Activated naive CD8-positive, alpha-beta T cell treated with anti-CD3 and anti-CD28 coated beads, Interleukin-2, amount 50 U/mL, for 24 hours (primary cell): ENCODE measurements at places on chromosomes 1 and 21.

DNA sequence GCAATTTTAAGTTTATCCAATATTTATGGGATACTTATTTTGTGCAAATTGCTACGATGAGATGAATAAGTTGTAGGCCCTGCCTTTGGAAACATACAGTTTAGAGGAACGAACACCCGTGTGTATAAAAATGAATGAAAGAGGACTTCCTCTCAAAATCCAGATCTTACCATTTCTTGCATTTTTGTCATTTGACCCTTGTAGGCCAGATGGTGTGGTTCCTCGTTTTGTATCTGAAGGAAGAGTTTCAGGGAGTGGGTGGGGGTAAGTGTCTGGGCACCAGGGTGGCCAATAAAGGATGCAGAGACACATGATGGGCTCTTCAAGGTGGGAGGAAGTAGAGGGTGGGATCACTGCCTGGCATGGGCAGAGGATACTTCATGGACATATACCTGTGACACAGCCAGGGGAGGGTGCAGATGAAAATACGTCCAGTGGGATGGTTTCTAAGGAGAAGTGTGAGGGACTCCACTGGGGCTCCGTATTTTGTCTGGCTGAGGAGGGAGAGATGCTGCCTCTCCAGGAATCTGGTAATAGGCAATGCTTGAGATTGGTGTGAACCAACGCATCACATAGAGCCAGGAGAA is 14.4 kb downstream of the MAPKAPK2 start:
- DNase-seq = no peak

GRCh38 chr1:150549496-150550221 is 451 bp downstream of the ADAMTSL4 start:
- DNase-seq = no peak

- no peak for DNase-seq
These were observed 17.0 kb upstream of the SUCO start for GRCh38 chr1:172515927-172516326.

DNA sequence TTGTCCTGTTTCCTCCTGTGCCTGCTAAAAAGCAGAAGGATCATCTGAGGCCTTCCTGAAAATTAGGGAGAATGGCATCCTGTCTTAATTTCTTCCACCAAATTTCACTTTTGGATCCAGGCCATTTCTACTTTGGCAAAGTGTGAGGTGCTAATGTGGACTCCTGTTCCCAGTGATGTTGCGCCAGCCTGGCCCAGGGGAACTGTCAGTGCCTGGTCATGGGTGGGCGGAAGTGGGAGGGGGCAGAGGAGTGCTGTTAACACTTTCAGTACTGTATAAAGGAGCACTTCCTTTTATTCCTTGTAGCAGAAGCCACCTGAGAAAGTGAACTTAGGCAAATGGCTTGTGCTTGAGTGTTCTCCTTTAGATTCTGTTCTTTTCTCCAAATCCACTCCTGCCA is 19.9 kb downstream of the ELAPOR1 start:
- peak; percentile 23 for DNase-seq

DNA sequence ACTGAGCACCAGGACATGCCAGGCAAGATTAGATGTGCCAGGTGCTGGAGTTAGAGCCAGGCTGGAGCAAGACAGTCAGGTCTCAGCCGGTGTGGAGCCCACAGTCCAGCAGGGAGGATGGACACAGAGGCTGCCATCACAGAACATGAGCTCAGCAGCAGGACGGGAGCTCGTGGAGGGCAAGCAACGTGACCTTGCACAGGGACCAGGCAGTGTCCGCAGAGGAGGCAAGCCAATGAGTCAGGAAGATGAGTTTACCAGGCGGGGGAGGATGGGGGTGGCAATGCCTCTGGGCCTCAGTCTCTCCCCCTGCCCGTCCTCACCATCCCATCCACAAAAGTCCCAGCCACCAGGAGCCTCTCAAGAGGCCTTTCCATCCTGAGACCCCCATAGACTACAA is 20.7 kb upstream of the ZC3H12A start:
- DNase-seq = no peak

GRCh38 chr1:232211149-232211548 is 418.8 kb downstream of the SIPA1L2 start:
- peak; percentile 6 for DNase-seq

DNA sequence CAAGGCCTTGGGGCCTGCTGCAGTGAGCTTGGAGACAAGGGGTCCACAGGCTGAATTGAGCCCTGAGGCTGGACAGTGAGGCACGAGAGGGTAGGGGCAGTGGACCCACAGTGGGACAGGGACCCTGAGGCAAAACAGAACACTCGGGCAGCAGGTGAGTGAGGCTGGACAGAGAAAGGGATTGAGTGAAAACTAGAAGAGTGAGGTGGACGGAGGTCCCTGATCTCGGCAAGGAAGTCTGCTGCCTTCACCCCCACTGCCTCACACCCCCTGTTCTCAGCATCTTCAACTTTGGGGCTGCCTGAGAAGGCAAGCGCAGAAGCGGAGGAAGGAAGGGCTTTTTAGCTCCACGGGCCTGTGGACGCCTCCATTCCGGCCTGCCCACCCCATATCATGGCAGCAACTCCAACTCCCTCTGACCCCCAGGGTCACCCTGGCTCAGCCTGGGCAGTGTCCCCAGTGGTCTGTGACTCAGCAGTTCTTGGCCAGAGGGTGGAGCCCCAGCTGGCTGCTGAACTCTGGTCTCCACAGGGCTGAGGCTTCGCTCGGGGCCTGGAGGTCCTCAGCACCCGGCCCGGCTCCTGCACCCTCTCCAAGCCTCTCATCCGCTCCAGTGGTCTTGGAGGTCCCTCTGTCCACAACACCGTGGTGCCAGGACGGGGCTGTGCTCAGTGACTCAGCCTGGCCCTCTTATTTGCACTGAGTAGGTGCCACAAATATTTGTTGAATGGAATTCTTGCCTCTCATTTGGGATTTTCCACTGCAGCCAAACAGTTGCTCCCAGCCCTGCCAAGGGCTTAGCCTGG is 60.0 kb upstream of the EPS8L3 start:
- DNase-seq = no peak

GRCh38 chr1:162019446-162019845 is 4.2 kb downstream of the OLFML2B start:
- DNase-seq = no peak

DNA sequence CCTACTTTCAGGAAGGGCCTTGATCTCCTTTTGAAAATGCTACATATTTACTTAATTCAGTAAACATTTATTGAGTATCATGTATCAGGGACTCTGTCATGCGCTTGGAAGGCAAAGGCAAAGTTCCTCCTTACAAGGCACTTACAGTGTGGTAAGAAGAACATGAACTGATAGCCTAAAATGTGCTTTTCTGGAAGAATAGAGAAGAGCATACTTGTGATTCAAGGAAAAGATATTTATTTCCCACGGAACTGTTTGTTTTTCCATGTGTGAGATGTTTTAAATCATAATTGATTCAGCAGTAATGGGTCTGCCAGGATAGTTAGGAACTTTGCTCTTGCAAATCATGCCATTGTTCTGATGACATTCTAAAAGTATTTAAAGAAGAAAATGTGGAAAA is 110.1 kb upstream of the ZNHIT6 start:
- no peak for DNase-seq

DNA sequence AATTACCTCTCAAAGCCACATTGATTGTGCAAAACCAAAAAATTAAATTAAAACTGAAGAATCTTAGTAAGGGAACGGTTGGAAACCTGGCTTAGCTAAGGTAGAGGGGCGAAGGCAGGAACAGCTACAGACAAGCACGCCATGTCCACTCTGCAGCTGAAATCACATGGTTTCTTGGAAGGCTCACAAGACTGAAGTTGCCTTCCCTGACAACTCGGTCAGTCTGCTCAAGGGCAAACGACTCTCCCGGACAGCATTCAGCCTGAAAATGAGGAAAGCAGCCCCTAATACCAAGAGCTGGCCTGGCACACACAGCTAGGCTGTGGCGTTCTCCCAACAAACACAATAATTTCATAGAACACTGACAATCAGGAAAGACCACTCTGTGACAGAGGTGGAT is 22.7 kb upstream of the BECN2 start:
- no peak for DNase-seq

GRCh38 chr1:32194984-32195383 is 5.4 kb upstream of the CCDC28B start:
- DNase-seq = no peak

DNA sequence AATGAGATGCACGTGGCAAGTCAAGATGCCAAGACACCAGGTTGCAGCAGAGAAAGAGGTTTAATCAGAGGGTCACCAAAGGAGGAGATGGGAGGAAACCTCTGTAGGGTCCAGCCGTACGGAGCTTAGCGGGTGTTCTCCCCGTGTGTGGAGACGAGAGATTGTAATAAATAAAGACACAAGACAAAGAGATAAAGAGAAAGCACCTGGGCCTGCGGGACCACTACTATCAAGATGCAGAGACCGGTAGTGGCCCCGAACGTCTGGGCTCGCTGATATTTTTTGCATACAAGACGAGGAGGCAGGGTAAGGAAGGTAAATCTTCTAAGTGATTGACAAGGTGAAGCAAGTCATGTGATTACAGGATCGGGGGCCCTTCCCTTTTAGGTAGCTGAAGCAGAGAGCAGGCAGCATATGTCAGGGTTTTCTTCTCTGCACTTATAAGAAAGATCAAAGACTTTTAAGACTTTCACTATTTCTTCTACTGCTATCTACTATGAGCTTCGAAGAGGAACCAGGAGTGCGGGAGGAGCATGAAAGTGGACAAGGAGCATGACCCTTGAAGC is 41.2 kb upstream of the TDRD10 start:
- no peak for DNase-seq

- DNase-seq = no peak
These were observed 1.8 kb downstream of the THEM4 start for GRCh38 chr1:151907363-151908139.

DNA sequence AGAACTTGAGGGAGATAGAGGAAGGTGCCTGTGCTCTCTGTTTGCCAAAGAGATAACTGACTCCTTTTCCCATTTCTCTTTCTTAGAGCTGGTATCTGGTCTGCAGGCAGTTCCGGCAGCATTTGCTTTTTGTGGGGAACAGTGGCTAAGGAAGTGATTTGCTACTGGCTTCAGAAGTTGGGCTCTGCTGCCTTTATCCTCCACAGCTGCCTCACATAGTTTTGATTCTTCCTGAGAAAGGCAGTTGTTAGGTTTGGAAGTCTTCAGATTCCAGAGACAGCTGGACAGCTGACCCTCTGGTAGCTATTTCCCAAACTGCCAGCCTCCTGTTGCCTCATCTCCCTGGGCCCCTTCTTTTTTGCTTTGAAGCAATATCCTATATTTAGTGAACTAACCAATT is 62.6 kb upstream of the MACF1 start:
- DNase-seq = no peak

DNA sequence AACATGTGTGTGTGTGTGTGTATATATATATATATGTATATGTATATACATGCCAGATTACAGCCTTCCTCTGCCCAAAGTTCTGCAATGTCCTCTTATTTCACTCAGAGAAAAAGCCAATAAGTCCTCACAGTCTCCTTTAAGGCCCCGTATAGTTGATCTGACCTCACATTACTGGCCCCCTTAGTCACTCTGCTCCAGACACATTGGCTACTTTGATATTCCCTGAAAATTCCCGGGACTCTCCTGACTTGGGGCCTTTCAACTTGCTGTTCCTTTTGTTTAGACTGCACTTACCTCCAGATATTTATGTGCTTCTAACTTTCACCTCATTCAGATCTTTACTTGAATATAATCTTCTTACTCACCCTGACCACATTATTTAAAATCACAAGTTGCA is 4.2 kb upstream of the BSDC1 start:
- no peak for DNase-seq

DNA sequence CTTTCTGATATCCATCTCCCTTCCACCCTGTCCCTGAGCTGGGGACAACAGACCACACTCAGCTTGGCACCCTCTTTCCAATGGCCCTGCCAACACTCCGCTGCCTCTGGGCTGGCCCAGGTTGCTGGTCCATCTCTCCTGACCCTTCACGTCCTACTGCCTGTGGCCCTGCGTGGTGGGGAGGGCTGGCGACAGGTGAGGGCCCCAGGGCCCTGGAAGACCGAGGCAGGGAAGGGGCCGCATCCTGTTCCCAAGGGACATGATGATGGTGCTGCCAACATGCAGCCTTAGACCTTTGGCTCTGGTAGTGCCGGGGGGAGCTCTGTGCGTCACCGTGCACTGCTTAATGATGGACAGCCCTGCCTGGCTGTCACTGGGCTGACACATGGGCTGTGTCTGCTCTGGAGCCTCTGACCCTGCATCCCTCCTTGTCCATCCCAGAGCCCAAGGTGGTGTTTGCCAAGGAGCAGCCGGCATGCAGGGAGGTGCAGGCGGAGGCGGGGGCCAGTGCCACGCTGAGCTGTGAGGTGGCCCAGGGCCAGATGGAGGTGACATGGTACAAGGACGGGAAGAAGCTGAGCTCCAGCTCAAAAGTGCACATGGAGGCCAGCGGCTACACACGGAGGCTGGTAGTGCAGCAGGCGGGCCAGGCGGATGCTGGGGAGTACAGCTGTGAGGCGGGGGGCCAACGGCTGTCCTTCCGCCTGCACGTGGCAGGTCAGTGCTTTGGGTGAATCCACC is 65.2 kb downstream of the OBSCN start:
- no peak for DNase-seq

DNA sequence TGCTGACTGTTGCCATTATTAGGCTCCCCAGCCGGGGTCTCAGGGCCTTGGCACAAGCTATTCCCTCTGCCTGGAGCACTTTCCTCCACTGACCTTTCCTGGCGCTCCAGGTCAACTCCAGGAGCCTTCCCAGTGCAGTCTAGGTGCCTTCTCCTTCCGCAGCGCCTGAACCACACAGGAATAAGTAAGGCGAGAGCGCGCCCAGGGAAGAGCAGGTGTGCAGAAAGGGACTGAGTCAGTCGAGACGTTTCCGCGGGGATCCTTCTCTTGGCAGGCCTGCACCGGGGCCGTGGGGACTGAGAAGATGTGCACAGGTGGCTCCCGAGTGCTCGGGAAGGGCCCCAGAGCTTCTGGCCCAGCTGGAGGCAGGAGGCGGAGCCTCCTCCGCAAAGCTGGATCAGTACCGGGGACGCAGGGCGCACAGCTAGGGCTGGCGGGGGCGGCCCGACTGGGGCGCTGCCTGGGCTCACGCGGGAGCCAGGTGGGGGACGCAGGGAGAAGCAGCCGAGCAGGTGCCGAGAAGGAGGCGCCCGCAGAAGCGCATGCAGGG is 765 bp upstream of the BMP8A start:
- no peak for DNase-seq

- no peak for DNase-seq
These were observed 15.0 kb downstream of the LBR start for GRCh38 chr1:225412803-225413351.
